ENCODE measurements at places on chromosomes 4 and X.

- peak; percentile 26 for DNase-seq
These were observed 28.2 kb upstream of the HUWE1 start for GRCh38 chrX:53714580-53715345.

- no peak for DNase-seq
These were observed 16.4 kb downstream of the DDX3X start for GRCh38 chrX:41350150-41350975.

DNA sequence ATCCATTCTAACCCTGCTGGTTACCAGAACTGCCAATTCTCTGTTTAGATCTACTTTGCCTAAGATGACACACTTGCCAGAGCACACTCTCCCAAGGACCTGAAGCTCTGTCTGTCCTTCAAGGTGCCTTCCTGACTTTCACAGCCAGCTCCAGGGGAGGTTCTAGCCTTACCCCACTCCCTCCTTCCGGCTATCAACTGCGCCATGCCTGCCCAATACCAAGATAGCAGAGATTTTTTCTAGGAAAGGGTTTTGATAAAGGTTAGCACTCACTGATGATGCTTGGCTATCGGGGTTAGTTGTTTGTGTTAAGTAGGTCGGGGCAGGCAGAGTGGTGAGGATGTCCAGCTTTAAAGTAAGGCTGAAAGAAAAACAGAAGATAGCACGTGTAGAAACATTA, 14.3 kb downstream of the ALPK1 start:
- DNase-seq: no peak

- no peak for DNase-seq
These were observed 210.6 kb downstream of the COL25A1 start for GRCh38 chr4:109091727-109092409.

DNA sequence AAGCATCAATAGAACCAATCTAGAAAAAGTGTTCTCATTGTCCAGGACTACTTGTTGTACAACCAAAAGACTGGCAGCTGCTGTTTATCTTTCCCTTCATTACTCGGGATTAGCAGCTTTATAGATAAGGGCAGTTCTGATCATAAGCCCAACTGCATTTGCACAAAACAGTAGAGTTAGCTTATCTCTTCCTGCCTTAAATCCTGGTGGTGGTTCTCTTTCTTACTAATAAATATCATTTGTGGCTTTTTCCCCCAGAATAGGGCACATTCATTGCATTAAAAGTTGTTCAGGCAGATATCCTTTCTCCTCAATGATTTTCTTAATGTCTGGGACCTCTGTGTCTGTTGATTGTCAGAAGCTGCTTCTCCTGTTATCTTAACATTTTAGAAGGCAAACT, 20.2 kb upstream of the RRAGB start:
- no peak for DNase-seq
